ENCODE measurements at places on chromosomes 4 and X.

DNA sequence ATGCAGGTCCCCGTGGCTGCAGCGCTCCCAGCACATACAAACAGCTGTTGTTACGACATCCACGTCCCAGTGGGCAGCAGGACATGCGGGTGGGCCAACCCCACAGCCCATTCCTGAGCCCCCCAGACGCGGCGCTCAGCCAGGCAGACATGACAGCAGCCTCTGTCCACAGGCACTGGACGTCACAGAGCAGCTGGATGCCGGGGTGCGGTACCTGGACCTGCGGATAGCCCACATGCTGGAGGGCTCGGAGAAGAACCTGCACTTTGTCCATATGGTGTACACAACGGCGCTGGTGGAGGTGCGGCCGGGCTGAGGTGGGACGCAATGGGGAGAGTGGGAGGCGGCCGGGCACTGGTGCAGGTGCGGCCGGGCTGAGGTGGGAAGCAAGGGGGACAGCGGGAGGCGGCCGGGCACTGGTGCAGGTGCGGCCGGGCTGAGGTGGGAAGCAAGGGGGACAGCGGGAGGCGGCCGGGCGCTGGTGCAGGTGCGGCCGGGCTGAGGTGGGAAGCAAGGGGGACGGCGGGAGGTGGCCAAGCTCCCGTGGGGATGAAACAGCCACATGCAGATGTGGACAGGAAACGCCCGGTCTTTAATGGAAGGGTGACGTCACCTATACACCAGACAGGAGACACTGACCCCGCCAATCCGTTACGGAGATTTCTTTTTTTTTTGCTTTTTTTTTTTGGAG, 9.4 kb downstream of the PLCXD1 start:
- no peak for DNase-seq

DNA sequence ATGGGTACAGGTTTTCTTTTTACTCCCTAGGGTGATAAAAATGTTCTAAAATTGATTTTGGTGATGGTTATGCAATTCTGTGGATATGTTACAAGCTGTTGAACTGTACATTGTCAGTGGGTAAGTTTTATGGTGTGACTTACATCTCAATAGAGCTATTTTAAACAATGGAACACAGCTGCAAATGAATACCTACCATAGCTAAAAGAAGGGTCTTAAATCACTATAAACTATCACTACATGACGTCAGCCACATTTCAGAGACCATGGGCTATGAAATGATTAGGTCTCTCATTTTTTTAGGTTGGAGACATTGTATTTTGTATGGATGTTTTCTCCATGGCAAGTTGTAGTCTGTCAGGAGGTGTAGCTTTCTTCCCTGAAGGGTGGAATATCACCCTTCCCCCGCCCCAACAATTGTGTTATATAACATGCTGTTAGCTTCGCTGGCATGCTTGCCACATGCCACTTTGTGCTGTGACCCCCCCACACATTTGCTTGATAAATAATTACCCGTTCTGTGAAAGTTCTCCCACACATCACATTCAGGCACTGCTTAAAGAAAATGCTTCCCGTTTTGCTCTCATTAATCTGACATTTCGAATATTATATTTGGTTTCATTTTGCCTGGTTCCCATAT, 159.7 kb downstream of the ARHGAP10 start:
- no peak for DNase-seq

- DNase-seq = no peak
Measured at GRCh38 chrX:145506214-145506613, 258.9 kb downstream of the SPANXN1 start.

DNA sequence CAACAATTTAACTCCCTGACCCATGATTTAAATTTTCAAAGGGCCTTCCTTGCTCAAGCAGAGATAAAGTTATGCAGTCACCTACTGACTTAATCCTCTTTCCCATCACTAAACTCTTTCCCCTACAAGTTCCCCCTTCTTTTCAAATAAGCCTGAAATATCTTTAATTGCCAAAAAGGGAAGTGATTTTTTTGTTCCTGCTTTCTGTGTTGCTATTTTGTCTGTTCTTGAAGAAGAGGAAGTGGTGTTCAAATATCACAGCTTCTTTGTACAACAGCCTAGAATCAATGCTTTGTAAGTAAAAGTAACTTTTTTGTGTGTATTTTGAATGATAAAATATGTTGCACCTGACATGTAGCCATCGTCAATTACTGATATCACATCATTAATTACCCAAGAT, 595.9 kb downstream of the CENPC start:
- DNase-seq = no peak

DNA sequence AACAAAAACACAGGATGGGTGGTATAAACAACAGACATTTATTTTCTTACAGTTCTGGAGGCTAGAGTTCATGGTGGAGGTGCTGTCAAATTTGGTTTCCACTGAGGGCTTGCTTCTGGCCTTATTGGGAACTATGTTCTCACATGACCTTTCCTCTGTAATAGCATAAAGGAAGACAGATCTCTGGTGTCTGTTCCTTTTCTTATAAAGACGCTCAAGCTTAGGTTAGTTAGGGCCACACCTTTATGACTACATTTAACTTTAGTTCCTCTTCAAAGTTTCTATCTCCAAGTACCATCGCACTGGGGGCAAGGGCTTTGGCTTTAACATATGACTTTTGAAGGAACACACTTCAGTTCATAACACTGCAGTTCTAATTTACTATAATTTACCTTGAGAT, 543.8 kb upstream of the CPEB2 start:
- no peak for DNase-seq

- no peak for DNase-seq
Measured at GRCh38 chr4:79450053-79450452, 42.0 kb upstream of the GK2 start.

DNA sequence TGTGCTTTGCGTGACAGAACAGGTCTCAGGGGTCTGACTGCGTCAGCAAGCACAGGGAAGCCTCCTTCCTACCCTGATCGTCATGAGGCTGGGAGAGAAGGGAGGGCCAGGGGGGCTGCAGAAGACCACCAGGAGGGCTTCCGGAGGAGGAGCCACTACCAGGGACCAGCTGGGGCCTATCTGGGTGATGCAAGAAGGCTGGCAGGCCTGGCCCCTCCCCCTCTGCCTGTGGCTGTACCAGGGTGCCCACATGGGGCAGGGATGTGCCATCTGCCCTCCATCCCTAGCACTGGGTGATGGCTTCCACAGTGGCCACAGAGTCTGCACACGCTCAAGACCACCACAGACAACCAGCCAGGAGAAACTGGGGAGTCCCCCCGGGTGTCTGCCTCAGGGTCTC, 116.4 kb upstream of the NKX1-1 start:
- DNase-seq = no peak

DNA sequence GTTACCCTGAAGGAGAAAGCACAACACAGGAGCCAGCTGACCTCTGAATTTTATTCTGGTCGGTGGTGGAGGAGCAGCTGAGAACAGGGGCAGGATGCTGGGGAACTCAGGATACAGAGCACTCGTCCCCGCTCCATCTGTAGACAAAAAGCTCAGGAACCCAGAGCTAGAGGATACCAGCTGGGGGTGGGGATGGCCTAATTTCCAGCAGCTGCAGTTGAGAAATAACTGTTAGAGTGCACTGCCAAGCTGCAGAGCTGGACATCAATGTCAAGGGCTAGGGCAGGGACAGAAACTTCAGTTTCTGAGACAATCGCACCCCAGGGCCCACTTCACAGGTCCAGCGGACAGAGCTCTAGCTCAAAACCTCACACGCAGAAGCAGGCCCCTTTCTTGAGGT, 122.1 kb upstream of the GUCY1A1 start:
- no peak for DNase-seq

GRCh38 chrX:133249266-133250058, 31.3 kb upstream of the TFDP3 start:
- DNase-seq = no peak

DNA sequence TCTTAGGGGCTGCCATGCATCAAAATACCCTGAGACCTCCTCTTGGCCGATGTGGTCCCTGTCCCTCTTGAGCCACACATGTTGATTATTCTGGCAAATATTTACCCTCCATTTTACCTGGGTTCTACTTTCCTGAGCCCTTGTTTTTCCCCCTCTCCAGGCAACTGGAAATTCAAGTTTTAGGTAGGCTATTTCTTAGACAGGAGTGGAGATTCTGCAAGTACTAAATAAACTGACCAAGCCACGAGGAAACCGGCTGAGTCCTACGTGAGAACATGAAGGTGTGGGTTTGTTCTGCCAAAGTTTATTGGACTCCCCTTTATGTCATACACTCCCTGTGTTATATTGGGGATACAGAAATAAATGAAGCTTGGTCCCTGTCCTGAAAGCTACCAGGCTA, 88.1 kb downstream of the RTL5 start:
- no peak for DNase-seq

Data from activated gamma-delta T cell treated with Interleukin-2 at 50 U/mL for 16 hours (primary cell).